ENCODE measurements at places on chromosomes 4 and X.

GRCh38 chrX:126137899-126138298 is 28.2 kb downstream of the DCAF12L2 start:
- DNase-seq, result no peak

- DNase-seq, result no peak
These were observed 119.0 kb upstream of the GNPDA2 start for GRCh38 chr4:44845309-44845708.

GRCh38 chr4:150699599-150699998 is 117.6 kb downstream of the MAB21L2 start:
- no peak for DNase-seq

GRCh38 chr4:61553557-61554125 is 353.5 kb downstream of the ADGRL3 start:
- no peak for DNase-seq

- DNase-seq, result no peak
These were observed 94.9 kb downstream of the ENPP6 start for GRCh38 chr4:184122631-184123408.

GRCh38 chrX:70669120-70669519 is 224.5 kb downstream of the DLG3 start:
- no peak for DNase-seq

DNA sequence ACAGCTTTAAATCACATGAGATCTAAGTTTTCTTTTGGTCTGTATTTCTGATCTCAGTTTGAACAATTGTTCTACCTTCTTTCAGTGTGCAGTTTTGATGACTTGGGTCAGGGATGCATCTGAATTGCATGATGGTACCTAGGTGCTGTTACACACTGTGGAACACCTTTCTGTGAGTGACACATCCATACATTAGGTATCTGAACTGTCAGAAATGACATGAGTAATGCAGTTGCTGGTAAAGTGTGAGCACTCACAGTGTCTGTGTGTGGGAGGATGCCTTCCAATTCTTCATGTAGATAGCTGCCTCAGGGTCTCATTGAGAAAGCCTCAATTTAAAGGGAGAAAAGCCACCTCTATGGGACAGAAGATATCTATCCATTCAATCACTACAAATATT is 411.9 kb downstream of the PPARGC1A start:
- DNase-seq, result no peak

DNA sequence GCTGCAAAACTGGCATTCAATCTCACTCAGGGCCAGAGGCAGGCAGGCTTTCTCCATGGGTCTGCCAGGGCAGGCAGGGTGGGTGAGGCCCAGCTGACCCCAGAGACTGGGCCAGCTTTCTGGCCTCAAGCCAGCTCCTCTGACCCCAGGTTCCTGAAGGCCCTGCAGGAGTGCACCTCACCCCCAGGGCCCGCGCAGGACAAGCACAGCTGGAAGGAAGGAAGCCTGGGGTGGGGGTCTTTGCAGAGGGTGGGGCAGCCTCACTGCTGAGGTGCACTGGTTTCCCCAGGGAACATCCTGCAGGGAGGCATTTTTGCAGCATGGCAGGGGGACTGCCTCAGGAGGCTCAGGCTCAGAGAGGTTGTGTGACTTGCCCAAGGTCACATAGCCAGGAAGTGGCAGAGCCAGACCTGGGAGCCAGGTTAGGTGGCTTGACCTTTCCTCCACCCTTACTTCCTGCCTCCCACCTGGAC is 31.5 kb upstream of the AFAP1 start:
- no peak for DNase-seq

DNA sequence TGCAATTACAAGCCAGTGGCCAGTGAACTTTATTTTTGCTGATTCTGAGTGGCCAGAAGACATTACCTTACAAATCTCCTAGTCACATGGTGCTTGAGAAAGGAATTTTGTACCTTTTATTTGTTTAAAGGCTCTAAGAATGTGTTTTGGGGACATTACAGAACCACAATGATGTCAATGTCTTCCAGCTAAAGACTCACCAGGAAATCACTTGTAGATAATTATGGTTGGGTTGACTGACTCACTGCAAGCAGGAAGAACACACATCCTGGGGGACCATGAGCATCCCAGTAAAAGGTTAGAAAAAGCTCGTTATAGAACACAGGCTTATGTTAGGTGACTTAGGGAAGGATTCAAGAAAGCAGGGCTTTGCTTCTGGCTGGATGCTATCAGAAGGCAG is 119.4 kb upstream of the FAM9B start:
- DNase-seq, result no peak

GRCh38 chrX:49762175-49762720 is 66.5 kb upstream of the PAGE1 start:
- DNase-seq, result no peak

- no peak for DNase-seq
These were observed 92.7 kb upstream of the PGRMC2 start for GRCh38 chr4:128380306-128380705.

DNA sequence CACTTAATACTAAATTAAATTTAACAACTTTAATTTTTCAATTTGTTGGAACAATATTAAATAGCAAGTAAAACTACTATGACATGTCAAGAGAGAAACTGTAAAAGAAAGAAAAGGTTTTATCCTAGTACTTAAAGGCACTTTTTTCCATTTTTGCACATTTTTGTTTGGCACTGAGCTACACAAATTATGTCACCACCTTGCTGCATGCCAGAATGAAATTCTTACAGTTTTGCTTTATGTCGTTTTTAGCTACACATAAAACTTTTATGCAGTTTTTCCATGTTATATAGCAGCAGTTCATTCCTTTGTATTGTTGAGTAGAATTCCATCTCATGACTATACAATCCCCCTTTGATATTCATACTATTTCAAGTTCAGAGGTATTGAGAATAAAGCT is 99.1 kb upstream of the RXFP1 start:
- DNase-seq, result no peak

DNA sequence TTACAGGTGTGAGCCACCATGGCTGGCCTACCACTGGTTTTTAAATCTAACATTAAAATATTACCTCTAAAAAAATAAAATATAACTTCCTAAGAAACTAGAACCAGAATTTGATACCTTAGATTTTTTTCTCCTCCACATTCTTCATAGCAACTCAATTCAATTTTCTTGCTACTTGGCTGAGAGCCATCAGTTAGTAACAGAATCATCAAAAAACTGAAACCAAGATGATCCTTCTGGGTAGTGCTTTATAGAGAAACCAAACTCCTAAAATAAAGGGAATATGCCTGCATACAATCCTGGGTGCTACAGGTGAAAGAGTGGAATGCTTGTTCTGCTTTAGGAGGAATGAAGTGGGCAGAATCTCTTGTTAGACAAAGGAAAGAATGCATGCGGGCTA is 64.4 kb downstream of the RPS3A start:
- no peak for DNase-seq

DNA sequence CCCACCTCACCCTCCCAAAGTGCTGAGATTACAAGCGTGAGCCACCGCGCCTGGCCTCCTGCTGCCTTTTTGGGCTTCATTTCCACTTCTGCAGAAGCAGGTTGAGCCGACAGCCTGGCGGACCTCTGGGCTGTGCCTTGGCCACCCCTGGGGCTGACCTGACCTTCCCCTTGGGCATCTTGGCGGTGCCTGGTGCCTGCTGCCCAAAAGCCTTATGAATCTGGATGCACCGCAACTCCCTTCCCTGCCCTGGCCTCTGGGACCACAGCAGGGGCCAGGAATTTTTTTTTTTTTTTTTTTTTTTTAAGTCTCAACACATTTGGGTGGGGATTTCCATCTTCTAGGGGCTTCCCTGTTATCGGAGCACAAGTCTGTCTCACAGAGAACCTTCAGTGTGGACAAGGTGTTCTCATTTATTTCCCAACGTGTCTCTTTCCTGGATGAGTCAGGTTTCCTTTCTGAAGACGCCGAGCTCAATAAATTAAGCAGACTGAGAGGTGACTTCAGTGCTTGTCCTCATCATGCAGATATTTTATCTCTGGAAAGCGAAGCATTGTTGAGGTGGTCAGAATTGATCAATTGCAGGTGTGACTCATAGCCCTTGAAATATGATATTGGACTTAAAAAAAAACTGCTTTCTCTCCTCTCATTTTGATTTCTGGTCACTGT is 79.7 kb downstream of the SHROOM2 start:
- DNase-seq, result no peak
